Smooth muscle cell of the pulmonary artery (primary cell): ENCODE measurements at places on chromosomes 5 and 9. TPM values are rescaled to one million over a fixed set of nuclear protein-coding genes. Genes with fewer than 3 reads are reported as not detected.

The PTGER4 gene
- total RNA-seq = 15.0 and 25.0 TPM in 2 replicates

The LCN15 gene
- total RNA-seq = not detected in 2 replicates

The TSSK1B gene
- total RNA-seq = 0.46 and 0.50 TPM in 2 replicates

The CD180 gene
- not detected in 2 replicates for total RNA-seq

The LHX2 gene
- not detected in 2 replicates for total RNA-seq

The SPATA9 gene
- total RNA-seq = 0.13 and 0.30 TPM in 2 replicates

The GPR150 gene
- total RNA-seq = 0.40 and 0.46 TPM in 2 replicates

The LCN9 gene
- not detected in 2 replicates for total RNA-seq

The OR1L8 gene
- not detected in 2 replicates for total RNA-seq

The SLIT3 gene
- total RNA-seq = 69.2 and 206 TPM in 2 replicates

The SLC45A2 gene
- total RNA-seq = 0.17 and 0.20 TPM in 2 replicates

The CD14 gene
- total RNA-seq = 4.8 and 5.2 TPM in 2 replicates

The CTXN3 gene
- not detected in 2 replicates for total RNA-seq

The WNT8A gene
- not detected in 2 replicates for total RNA-seq

The VAV2 gene
- 26.5 and 28.2 TPM in 2 replicates for total RNA-seq

The CCNH gene
- total RNA-seq = 49.8 and 50.1 TPM in 2 replicates

The COL23A1 gene
- total RNA-seq = 0.10 and 0.13 TPM in 2 replicates

The HRCT1 gene
- 0.39 and 0.59 TPM in 2 replicates for total RNA-seq

The SEMA4D gene
- total RNA-seq = 0.07 and 0.78 TPM in 2 replicates

The CEL gene
- 0.20 and 0.99 TPM in 2 replicates for total RNA-seq

The DMGDH gene
- 1.9 and 2.3 TPM in 2 replicates for total RNA-seq

The MCCC2 gene
- 21.9 and 24.9 TPM in 2 replicates for total RNA-seq

The SPATA31C1 gene
- not detected in 2 replicates for total RNA-seq

The PAEP gene
- not detected in 2 replicates for total RNA-seq

The PCDHGC5 gene
- total RNA-seq = 4.6 and 7.3 TPM in 2 replicates

The HTR4 gene
- 0.07 and 3.3 TPM in 2 replicates for total RNA-seq

The FOXD4L3 gene
- 0.07 and 0.10 TPM in 2 replicates for total RNA-seq

The GALNT12 gene
- total RNA-seq = 8.7 and 14.0 TPM in 2 replicates

The OTULIN gene
- 17.4 and 18.3 TPM in 2 replicates for total RNA-seq

The ZNF658 gene
- total RNA-seq = 4.0 and 8.1 TPM in 2 replicates

The DOCK8 gene
- total RNA-seq = 0.07 and 0.26 TPM in 2 replicates

The TEX53 gene
- total RNA-seq = not detected in 2 replicates

The SPATA6L gene
- 0.39 and 0.46 TPM in 2 replicates for total RNA-seq

The CCDC192 gene
- total RNA-seq = not detected in 2 replicates

The ARID3C gene
- total RNA-seq = 0.13 and 0.36 TPM in 2 replicates

The ARHGEF37 gene
- total RNA-seq = 3.6 and 7.1 TPM in 2 replicates

The PDZD2 gene
- total RNA-seq = 0.10 and 0.46 TPM in 2 replicates

The NR6A1 gene
- 0.39 and 0.69 TPM in 2 replicates for total RNA-seq

The SLC9A3 gene
- total RNA-seq = 0.78 and 0.86 TPM in 2 replicates

The FCN2 gene
- not detected in 2 replicates for total RNA-seq

The SPATA31E1 gene
- not detected in 2 replicates for total RNA-seq

The SLC44A1 gene
- total RNA-seq = 120 and 175 TPM in 2 replicates

The IFNA21 gene
- total RNA-seq = not detected in 2 replicates

The PCDHA10 gene
- 0.26 and 0.50 TPM in 2 replicates for total RNA-seq

The MSMP gene
- total RNA-seq = 0.43 TPM in 1 of 2 replicates, not detected in the other

The SLCO6A1 gene
- not detected in 2 replicates for total RNA-seq

The SPDL1 gene
- 11.6 and 17.9 TPM in 2 replicates for total RNA-seq

The FNBP1 gene
- total RNA-seq = 41.9 and 49.1 TPM in 2 replicates

The RAPGEF6 gene
- total RNA-seq = 19.0 and 19.2 TPM in 2 replicates

The QRFP gene
- not detected in 2 replicates for total RNA-seq

The TLX3 gene
- not detected in 2 replicates for total RNA-seq
